ENCODE measurements at places on chromosomes 3 and 15.

GRCh38 chr3:51789437-51789836 is 10.4 kb upstream of the IQCF6 start:
- DNase-seq = no peak

DNA sequence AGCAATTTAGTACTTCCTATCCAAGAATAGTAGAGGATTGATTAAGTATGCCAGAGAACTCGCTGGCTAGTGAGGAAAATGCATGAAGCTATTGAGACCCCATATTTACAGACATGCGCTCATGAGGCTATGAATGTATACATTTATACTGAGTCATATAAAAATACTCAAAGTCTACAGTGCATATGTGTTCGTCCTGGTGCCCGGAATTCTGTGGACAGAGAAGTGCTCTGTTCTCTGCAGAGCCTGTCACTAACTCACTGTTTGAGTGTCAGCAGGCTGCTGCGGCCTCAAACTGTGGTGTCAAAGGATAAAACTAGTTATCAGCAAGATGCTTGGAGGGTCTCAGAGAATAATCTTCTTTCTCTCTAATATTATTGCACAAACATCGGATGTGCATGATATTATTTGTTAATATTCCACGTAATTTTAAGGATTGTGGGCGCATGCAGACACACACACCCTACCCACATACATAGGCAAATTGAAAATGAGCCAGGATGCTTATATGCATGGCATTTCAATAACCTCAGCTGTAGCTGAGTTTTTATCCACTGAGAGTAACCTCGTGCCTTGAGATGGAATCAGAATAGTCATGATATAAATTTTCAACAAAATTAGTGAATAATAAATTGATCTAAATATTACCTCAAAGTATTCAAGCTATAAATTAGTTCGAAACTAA is 50.0 kb upstream of the TSC22D2 start:
- no peak for DNase-seq

DNA sequence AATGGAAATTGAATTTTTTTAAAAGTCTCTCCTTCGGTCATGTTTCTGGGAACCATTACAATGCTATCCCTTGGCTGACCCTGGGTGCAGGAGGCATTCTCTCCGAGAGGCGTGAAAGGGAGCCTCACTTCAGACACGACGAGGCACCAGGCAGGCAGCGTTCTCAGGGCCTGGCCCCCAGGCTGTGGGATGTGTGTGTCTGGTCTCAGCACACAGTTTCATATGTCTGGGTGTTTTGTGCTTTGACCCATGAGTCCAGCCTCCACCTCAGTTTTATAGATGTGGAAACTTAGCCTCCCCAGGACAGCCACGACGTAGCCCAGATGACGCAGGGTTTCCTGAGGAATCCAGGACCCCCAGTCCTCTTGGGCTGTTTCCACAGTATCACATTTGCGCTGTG is 34.0 kb downstream of the FGD5 start:
- no peak for DNase-seq

- DNase-seq = no peak
Observed at GRCh38 chr15:33860754-33861153, 107.5 kb upstream of the CHRM5 start.

GRCh38 chr3:18891641-18892040 is 256.7 kb upstream of the KCNH8 start:
- peak; percentile 26 for DNase-seq

DNA sequence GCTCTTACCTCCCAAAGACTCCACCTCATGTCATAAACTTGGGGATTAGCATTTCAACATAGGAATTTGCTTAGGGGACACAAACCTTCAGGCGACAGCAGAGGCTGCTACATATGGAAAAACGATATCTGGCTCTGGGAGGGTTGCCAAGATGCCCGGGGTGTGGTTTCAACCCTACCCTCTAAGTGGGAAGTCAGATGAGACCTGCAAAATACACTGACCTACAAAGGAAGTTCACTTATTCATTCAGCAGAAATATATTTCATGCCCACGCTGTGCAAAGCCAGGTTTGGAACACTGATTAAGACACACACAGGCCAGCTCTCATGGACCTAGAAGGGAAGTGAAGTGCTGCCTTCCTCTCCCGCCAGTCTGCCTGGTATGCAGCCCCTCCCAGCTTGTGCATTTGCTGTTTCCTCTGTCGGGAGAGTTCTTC is 239.3 kb downstream of the FEZF2 start:
- no peak for DNase-seq

- DNase-seq = no peak
Observed at GRCh38 chr15:101476756-101477155, 12.8 kb downstream of the PCSK6 start.

DNA sequence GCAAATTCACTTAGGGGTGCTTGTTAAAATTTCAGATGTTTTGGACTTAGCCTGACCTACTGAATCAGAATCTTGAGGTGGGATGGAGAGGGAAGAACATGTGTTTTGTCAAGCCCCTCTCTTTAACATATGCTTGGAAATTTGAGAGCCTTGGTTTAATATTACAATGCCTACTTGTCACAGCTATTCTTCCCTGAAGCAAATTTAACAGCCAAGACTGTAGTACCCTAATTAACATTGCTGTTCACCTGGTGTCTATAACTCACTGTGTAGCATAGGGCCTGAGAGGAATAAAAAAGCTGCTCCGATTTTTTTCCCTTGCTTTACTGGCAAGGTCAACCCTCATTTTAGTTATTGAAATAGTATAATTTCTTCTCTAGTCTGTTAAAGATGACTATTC is 880.1 kb downstream of the CADM2 start:
- DNase-seq = no peak

GRCh38 chr15:65841121-65841930 is 28.0 kb upstream of the RAB11A start:
- no peak for DNase-seq

DNA sequence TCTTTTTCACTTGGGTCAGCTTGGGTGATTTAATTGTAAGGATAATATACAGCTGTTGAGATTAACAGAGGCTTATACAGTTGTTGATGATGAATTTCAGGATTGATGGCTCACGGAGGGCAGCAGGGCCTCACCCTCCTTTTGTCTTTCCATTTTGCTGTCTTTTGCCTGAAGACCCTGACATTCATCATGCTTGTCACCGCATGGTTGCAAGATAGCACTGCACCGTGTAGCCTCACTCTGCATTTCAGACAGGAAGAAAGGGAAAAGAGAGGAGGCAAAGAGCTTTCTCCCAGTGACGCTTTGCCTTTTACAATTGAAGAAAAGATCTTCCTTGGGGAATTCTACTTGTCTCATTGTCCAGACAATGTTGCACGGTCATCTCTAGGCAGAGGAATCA is 115.1 kb downstream of the TPRG1 start:
- no peak for DNase-seq

- no peak for DNase-seq
Observed at GRCh38 chr15:55124616-55125015, 72.1 kb downstream of the RSL24D1 start.

- DNase-seq = no peak
Observed at GRCh38 chr3:108297647-108298046, 1.3 kb downstream of the HHLA2 start.

GRCh38 chr3:191702121-191702520 is 241.2 kb downstream of the PYDC2 start:
- no peak for DNase-seq

GRCh38 chr3:69385723-69386555 is at the start of gene FRMD4B:
FRMD4B (minus strand) TSS chr3:69386088; CDS start chr3:69385989, 99 bp downstream.
- DNase-seq = peak; percentile 37

GRCh38 chr3:150419959-150420358 is 11.9 kb downstream of the TSC22D2 start:
- DNase-seq = no peak

GRCh38 chr3:195078891-195079440 is 192.0 kb downstream of the XXYLT1 start:
- no peak for DNase-seq

DNA sequence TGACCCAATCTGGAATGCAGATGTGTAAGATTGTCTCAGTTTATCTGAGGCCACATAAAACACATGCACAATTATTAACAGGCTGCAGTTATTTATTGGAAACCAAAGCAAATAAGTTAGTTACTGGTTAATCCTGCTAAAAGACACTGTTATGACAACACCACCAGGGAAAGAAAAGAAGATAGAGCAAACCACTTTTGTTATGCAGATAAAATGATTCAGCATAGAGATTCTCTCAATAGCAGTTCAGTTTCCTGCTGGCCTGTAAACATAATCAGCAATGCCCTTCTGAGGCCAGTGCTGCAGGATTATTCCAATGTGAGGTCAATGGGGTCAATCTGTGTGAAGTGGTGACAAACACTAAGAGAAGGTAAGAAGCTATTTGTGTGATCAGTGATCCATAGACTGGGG is 244.4 kb downstream of the ZBTB20 start:
- DNase-seq = no peak

DNA sequence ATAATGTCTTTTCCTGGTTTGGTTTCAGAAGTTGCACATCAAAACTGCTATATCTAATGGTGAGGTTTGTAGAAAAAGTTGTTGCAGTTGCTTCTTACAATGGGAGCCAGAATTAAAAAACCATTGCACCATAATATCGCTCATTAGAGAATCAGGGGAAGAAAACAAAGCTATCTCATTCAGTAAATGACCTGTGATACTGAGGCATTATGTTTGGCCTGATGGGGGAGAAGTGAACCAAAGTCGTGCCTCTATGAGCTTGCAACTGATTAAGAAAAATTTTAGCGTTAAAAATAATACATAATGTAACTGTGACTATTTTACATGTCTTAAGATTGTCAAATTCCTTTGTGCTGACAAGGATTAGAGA is 60.2 kb upstream of the ARHGEF26 start:
- DNase-seq = no peak

DNA sequence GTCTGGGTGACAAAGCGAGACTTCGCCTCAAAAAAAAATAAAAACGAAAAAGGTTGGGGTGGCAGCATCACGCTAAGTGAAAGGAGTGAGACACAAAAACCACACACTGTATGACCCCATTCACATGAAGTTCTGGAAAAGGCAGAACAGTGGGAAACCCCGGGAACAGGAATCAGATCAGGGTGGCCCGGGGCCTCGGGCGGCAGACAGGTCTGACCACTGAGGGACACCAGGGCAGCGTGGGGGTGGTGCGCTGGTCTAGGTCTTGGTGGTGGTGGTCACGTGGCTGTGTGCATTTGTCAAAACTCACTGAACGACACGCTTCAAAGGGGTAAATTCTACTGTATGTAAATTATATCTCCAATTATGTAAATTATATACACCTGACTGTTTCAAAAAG is 79.7 kb upstream of the PRR20G start:
- DNase-seq = no peak

GRCh38 chr3:126998320-126998719 is 15.4 kb downstream of the PLXNA1 start:
- DNase-seq = no peak

- no peak for DNase-seq
Observed at GRCh38 chr15:36499412-36500389, 79.7 kb upstream of the CDIN1 start.

DNA sequence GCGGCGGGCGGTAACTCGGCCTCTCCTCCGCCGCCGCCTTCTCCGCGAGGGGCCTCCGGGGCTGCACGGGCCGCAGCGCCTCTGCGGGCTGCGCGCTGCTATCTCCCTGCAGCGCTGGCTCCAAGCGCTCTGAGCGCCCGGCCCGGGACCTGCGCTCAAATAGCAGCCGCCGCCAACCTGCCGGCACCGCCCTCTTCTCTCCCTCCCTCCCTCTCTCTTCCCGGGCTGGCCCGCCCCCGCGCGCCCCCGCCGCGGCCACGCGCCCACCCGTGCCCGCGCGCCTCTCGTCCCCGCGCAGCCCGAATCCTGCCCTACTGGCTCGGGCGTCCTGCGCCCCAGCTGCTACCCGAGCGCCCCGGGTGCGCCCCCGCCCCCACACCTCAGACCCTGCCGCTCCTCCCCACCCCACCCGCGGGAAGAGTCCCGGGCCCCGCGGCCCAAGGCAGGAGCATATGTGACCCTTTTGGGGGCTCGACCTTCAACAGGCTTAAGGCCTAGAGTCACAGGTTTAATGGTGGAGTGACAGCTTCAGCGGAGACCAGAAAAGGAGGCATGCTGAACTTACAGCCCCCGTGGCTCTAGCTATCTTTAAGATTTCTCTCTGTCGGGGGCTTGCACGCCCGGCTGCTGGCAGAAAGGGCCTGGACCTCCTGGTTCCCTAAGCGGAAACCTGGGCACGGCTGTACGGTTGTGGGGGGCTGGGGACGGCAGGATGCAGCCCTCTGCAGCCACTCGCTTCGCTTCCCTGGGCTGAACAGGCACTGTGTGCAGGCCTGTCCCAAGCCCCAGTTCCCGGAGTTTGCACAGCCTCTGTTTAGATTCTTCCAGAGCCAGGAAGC is at the start of gene CACNA2D2:
Gene CACNA2D2, minus strand, starts transcription at position 131 of the 839 bp plus-strand sequence. CDS start 211 bp downstream, outside the sequence.
- DNase-seq = peak; percentile 83

- no peak for DNase-seq
Observed at GRCh38 chr15:42319206-42319605, 40.1 kb upstream of the CAPN3 start.
